ENCODE measurements at places on chromosomes 6 and 20.
A peak's percentile ranks its signal among the peaks of the same experiment; 100 is the strongest.

- peak; percentile 35 for DNase-seq
Observed at GRCh38 chr6:24125980-24126379, at the start of gene NRSN1. Gene NRSN1, plus strand, starts transcription at chr6:24126215. Its CDS starts 8,113 bp downstream, at chr6:24134328.

DNA sequence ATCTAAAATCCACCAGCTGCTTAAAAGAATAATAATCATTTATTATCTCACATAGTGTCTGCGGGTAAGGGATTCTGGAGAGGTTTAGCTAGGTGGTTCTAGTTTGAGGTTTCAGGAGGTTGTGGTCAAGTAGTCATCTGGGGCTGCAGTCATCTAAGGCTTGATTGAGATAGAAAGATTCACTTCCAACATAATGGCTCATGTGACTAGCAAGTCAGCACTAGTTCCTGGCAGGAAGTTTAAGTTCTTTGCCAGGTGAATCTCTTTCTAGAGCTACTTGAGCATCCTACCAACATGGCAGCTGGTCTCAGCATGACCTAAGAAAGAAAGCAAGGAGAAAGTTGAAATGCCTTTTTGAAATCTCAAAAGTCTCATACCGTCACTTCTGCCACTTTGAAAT, 128.8 kb downstream of the EDN1 start:
- DNase-seq = no peak

DNA sequence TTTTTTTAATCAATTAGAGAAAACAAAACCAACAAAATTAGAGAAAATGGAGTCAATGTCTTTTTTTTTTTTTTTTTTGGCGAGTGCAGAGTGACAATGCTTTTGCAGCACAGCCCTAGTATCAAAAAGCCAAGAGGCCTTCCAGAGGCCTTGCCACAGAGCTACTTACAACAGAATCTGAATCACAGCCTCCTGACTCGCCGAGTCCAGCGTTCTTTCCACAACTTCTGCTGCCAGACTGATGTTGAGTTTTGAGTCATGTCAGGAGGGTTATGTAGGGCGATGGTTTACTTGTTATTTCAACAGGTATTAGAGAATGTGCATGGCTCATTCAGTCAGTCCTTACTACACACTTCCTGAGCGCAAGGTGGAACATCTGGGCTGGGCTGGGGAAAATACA, 88.6 kb downstream of the FNDC1 start:
- DNase-seq = no peak

- DNase-seq = no peak
Observed at GRCh38 chr6:166104107-166104506, 63.5 kb downstream of the TBXT start.

GRCh38 chr6:45675634-45676033, 297.9 kb upstream of the SUPT3H start:
- DNase-seq = no peak

- DNase-seq = no peak
Observed at GRCh38 chr6:80339421-80339820, 232.9 kb downstream of the BCKDHB start.
